ENCODE measurements at places on chromosomes 6 and 20.
A peak's percentile ranks its signal among the peaks of the same experiment; 100 is the strongest.

- DNase-seq = no peak
Observed at GRCh38 chr6:14965424-14966075, 280.3 kb upstream of the JARID2 start.

- DNase-seq = no peak
Observed at GRCh38 chr6:19879663-19880062, 42.5 kb downstream of the ID4 start.

DNA sequence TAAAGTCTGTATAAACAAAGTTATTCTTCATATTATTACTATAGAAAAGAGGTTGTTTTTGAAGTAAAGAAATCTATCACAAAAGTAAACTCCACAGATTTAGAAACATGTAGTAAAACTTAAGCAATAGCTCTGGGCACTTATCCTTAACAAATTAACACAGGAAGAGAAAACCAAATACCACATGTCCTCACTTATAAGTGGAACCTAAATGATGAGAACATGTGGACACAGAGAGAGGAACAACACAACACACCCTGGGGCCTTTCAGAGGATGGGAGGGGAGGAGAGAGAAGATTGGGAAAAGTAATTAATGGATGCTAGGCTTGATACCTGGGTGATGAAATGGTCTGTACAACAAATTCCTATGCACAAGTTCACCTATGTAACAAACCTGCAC is 57.2 kb downstream of the C6orf58 start:
- no peak for DNase-seq

- DNase-seq = no peak
Observed at GRCh38 chr6:168035661-168036545, 38.4 kb downstream of the KIF25 start.

DNA sequence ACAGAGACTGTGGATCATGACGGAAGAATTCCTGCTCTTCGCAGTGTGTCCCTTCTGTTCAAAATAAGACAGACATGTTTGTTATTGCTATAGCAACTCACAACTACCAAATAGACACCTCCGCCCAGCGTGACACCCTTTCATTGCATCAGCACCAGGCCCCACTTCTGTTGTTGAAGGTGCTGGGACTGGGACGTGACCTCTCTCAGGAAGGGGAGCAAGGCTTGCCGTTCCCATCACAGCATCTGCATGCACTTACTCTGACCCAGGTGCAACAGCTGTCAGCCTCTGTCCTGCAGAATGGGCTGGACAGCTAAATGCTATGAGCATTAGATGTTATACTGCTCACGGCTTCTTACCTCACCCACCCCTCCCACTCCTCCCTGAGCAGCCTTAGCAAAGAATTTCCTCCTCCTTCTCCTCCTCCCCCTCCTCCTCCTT is 94.1 kb downstream of the DACT2 start:
- no peak for DNase-seq

DNA sequence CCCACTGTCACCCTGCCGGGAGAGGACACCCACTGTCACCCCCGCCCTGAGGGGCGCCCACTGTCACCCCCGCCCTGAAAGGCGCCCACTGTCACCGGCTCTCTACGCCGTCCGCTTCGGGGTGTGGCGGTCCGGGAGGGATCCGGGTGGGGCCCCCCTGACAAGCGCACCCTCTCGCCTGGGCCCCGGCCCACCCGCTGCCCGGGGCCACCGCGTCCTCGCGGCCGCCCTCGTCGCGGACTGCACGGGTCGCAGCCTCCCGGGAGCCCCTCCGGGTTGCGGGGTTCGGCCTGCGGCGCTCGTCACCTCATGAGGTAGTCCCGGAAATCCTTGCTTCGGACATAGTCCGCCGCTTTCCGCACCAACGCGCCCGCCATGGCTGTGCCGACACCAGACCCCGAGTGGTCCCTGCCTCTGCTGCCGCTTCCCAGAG is 224 bp downstream of the MPC1 start:
- no peak for DNase-seq

- DNase-seq = peak; percentile 1
Observed at GRCh38 chr20:41738604-41739206, 120.5 kb upstream of the CHD6 start.

GRCh38 chr6:75751443-75751842 is 2.4 kb downstream of the MYO6 start:
- no peak for DNase-seq

DNA sequence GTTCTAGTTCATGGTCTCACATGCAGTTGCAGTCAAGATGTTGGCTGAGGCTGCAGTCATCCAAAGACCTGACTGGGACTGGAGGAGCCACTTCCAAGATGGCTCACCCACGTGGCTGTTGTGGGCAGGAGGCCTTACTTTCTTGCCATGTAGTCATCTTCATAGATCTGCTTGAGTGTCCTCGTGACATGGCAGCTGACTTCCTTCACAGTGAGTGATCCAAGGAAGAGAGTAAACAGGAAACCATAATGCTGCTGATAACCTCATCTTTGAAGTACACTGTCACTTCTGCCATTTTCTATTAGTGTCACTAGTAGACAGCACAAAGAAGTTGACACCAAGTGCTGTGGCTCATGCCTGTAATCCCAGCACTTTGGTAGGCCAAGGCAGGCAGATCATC is 40.1 kb upstream of the AKIRIN2 start:
- DNase-seq = no peak

DNA sequence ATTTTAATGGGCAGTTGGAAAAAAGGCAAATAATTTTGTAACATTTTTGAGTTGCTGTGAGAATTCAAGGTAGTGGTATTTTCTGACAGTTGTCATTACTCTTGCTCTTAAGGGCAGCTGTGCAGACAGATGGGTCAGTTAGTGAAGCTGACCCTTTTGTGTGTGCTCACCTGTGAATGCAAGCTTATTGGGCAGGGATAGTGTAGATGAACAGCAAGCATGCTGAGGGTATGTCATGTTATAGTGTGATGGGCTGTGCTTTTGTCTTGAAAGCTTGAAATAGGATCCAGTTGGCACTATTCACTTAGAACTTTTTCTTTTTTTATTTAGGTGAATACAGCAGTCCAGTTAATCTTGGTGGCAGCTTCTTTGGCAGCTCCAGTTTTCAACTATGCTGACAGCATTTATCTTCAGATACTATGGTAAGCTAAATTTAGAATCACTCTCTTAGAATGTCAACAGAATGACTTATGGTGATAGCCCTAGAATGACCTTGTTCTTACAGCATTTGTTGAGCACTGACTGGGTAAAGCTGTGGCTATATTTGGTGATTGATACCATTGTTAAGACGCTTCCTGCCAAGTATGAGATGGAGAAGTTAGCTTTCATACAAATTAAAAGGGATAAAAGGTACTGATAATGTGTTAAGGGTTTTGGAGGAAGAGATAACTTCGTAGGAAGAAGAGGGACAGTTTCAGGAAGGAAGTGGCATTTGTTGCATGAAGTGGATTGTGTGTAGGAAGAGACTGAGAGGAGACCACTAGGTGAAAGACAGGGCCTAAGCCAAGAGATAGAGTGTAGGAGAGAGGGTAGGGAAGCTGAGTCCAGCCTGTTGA is 19.5 kb downstream of the LRRN4 start:
- no peak for DNase-seq

GRCh38 chr6:29552512-29553051 is 7.0 kb downstream of the UBD start:
- no peak for DNase-seq

GRCh38 chr20:36792422-36792821 is 18.9 kb upstream of the DSN1 start:
- DNase-seq = no peak

GRCh38 chr6:9225441-9225871 is 790.1 kb upstream of the SLC35B3 start:
- no peak for DNase-seq

DNA sequence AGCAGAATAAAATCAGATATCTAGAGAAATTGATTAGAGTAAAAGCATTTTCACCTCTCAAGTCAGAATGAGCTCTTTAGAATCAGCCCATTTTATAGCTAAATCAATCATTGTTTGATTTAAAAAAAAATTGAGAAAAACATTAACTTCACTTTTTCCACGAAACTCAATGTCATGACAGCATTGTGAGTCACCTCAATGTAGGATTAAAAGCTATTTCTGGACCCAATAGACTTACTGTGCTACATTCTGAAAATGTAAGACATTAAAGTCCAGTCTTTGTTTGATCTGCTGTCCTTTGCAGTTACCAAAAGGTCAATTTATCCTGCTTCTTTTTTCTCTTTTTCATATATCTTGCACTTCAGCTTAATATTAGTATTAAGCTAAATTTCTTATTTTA is 519.4 kb upstream of the ZNF337 start:
- DNase-seq = no peak

DNA sequence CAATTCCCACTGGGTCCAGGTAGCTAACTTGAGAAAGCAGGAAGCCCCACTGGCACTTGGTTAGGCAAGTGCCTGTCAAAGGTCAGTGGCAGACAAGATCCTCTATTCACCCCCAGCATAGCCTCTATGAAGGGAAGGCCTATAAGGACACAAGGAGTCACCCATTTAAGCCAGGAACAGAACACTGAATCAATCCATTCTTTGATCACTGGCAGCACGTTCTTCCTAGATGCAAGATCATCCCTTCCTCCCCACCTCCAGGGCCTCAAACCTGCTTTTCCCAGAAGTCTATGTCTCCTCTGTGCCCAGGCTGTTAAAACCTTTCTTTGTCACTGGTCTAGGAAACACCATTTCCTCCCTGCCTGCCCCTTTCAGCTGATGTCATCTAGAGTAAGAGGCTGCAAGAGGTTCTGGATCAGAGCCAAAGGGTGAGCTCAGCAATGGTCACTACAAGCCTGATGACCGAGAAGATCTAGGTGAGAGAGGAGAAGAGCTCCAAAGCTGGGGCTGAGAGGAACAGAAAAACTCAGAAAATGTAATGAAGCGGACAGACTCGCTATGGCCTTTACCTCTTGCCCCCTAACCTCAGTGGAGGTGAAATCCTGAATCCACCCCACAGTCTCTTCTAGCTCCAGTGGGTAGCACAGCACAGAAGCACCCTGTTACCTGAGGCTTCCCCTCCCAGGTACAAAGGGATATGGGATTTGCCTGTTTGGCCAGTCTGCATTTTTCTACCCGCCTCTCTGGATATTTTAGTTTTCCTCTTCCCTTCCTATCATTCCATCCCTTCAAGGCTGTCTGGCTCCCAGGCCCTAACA is 1.8 kb downstream of the GTPBP2 start:
- peak; percentile 71 for DNase-seq

GRCh38 chr20:1897541-1897940 is 2.3 kb downstream of the SIRPA start:
- no peak for DNase-seq

GRCh38 chr6:109595998-109596397 is 95.0 kb downstream of the AK9 start:
- DNase-seq = no peak

DNA sequence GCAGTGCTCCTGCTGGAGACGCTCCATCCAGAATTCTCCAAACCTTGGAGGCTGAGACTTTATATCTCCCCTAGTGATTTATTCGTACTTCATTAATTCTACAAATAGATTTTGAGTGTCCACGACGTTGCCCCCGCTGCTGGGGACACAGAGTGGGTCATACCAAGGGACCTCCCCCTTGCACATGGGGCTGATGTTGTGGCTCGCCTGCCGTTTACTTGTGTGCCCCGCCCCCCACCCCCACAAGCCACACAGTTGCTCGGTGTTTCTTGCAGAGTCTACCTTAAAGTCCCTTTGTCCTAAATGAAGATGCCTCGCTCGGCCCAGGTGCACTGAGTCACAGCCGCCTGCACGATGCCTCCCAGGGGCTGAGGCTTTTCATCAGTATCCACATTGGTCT is 20.3 kb upstream of the SMOC2 start:
- DNase-seq = no peak

GRCh38 chr6:158939255-158940159 is 60.5 kb downstream of the RSPH3 start:
- no peak for DNase-seq

GRCh38 chr6:143059663-143060353 is 881 bp upstream of the AIG1 start:
- peak; percentile 93 for DNase-seq

GRCh38 chr6:217048-217659 is 75.1 kb upstream of the DUSP22 start:
- no peak for DNase-seq

GRCh38 chr6:111711476-111711875 is 105.8 kb upstream of the TRAF3IP2 start:
- DNase-seq = no peak

DNA sequence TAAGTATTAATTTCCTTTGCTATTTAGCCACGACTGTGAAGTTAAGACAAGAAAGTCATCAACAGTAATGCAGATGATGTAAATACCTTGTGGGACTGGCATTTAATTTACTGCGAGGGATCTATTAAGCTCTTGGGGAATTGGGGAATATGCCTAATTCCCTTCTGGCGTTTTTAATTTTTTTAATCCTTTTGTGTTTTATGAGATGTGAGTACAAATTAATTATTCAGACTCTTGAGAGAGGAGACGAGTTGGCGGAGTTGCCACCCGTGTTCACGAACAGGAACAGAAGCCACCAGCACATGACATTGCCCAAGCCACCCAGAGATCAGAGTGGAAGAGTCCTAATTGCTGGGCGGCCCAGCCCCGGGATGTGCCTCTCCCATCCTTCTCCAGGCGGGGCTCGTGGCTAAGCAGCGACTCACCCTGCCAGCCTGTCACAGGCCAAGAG is 533 bp upstream of the CRYBG1 start:
- no peak for DNase-seq

GRCh38 chr6:109477184-109477583 is 5.8 kb downstream of the ZBTB24 start:
- no peak for DNase-seq

GRCh38 chr20:50338479-50339391 is 148.1 kb downstream of the CEBPB start:
- DNase-seq = no peak

Measured in keratinocyte (primary cell).